ENCODE measurements at places on chromosomes 7 and 10.

GRCh38 chr10:126264102-126265018 is 123.9 kb downstream of the ADAM12 start:
- no peak for DNase-seq

GRCh38 chr10:26801831-26802230 is 58.9 kb downstream of the ABI1 start:
- DNase-seq: no peak

DNA sequence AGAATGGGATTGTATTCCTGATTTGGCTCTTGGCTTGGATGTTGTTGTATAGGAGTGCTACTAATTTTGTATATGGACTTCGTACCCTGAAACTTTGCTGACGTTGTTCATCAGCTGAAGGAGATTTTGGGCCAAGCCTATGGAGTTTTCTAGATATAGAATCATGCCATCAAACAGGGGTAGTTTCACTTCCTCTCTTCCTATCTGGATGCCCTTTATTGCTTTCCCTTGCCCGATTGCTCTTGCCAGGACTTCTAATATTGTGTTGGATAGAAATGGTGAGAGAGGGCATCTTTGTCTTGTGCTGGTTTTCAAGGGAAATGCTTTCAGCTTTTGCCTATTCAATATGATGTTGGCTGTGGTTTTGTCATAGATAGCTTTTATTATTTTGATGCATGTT is 92.3 kb downstream of the CCDC7 start:
- no peak for DNase-seq

DNA sequence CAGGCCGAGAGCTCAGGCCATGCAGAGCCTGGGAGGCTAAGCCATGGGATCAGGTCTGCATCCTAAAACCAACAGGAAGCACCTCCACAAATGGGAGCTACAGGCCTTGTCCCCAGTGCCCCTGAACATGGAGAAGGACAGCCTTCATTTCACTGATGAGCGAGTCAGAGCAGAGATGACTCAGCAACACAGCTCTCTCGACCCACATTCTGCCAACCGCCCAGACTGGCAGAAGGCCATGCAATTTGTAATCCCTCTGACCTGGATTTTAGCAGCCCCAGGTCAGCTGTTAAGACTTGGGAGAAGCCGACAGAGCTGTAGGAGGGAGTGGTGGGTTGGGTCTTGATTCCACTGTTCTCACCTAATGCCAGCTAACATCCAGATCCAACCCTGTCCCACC is 25.5 kb downstream of the VOPP1 start:
- no peak for DNase-seq

- peak; percentile 32 for DNase-seq
Observed at GRCh38 chr10:22505911-22506685, 160.8 kb downstream of the SPAG6 start.

- DNase-seq: peak; percentile 24
Observed at GRCh38 chr7:92058040-92058439, 76.2 kb downstream of the CYP51A1 start.

DNA sequence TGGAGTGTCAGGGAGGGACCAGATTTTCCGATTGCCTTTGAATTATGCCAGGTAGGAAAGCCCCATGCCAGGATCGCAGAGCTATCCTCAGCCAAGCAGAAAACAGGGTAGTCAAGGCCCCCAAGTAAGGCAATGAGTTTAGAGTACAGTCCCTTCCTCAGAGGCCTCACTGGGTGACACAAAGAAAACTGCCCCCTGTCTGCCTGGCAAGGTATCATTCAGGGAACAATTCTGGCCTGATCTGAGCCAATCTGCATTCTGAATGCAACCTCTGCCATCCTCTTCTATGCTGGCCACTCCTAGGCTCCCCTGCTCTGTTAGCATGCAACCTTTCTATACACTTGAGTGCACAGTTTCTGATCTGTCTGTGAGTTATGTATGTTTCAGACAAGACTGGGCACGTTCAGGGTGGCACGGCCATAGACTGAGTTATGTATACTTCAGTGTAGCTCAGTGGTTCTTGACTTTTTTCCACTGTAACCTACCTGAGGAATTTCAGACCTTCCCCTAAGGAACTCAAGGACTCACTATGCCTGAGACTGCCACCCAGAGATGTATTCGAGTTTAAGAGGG is 336.8 kb downstream of the PLXNA4 start:
- no peak for DNase-seq

DNA sequence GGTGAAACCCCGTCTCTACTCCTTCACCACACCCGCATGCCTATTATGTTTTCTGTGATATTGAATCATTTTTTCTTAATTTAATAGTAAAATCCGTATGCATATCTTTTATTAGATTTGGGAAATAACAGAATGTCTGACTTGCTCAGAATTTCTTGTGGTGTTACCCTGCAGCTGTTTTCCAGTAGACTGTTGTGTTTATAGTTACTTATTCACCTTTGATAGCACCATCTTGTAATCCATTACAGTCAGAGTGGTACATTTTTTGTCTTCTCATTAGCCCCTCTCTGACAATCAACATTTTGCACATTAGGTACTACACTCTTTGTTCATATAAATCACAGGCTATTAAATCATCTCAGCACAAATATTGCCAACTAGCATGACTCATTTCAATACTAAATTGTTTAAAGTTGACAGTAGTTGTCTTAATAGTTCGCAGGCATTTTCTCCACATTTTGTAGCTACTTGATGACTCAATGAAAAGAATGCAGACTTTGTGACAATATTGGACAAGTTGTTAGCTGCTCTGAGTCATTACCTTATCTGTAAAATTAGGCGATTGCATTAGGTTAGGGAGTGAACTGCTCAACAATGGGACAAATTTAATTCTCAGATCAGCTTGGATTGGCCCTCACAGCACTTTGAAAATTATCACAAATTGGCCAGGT is 17.8 kb upstream of the SLC16A12 start:
- DNase-seq: no peak

GRCh38 chr10:87580016-87580415 is 75.3 kb downstream of the MINPP1 start:
- DNase-seq: no peak

- no peak for DNase-seq
Observed at GRCh38 chr7:108245523-108246226, 115.5 kb upstream of the LAMB4 start.

GRCh38 chr7:152663931-152664330 is 12.0 kb downstream of the XRCC2 start:
- no peak for DNase-seq

- DNase-seq: peak; percentile 89
Observed at GRCh38 chr10:34010891-34011290, 676.4 kb upstream of the NRP1 start.

DNA sequence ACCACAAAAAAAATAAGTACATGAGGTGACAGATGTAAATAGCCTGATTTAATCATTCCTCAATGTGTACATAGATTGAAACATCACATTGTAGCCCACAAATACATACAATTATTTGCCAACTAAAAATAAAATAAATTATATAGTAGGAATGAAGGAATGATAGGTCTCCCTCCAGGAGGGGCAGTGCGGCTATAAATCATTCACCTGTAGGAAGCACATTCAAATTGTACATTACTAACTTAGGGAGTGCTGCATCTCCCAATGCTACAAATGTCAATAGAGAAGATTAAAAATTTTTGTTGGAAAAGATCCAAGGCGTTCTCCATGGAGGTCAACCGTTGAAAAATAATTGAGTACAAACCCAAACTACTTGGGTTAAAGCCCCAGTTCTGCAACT is 4.2 kb downstream of the KBTBD2 start:
- no peak for DNase-seq

- peak; percentile 31 for DNase-seq
Observed at GRCh38 chr7:133081119-133081598, 731 bp downstream of the CHCHD3 start.

DNA sequence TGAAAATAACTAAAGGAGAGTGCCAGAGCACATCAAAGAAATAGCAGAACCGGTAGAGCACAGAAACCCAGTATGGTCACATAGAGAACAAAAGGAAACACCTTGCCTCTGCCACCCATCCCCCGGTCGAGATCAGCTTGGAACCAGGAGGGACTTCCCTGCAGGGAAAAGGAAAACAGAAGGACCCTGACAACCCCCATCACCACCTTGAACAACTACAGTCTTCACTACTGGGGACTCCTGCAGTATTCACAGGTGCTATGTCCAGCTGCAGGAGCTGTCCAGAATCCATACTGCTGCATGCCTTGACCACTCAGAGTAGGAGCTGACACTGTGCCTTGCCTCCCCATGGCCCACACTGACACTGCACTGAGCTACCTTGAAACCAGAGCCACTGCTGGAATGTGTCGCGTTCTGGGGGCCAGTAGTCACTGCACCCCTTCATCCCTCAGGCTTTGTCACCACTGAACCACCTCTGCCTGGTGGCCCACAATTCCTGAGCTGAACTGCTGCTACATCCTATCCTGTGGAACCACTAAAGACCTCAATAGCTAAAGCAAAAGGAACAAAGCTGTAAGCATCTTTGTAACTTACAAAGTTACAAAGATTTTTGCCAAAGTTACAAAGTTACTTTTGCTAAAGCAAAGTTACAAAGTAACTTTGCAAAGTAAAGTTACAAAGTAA is 66.8 kb downstream of the TRIL start:
- no peak for DNase-seq

DNA sequence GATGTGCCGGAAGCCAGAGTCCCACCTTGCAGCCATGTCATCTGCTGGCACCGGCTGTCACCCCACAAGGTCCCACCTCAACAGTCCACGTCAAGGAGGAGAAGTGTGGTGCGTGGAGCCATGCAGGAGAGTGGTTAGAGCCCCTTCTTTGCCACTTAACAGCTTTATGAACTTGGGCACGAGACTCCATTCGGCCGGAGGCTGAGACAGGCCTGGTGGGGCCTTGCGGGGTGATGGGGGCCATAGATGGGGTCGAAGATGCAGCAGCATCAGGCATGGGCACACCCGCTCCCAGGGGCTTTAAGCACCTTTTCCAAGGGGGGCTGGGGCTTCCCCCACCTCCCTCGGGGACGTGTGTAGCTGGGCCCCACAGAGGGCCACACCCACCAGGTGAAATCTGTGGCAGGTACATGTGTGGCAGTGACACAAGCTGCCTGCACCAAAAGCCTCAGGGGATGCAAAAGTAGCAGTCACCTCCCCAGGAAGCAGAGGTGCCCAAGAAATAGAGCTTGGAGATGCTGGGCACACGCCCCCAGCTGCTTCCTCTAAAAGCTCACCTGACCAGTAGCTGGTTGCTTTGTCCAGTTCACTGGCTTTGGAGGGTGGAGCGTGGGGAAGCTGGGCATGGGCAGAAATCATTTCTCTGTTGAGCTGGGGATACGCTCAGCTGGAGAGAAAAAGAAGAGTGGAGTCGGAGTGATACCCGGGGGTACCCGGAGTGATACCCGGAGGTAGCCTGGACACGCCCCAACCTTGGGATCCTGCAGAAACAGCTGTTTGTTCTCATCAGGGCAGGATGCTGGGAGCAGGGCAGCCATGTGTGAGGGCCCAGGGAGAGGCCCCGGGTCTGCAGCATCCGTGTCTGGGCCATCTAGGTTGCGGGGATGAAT is 199.8 kb downstream of the EBF3 start:
- DNase-seq: no peak

DNA sequence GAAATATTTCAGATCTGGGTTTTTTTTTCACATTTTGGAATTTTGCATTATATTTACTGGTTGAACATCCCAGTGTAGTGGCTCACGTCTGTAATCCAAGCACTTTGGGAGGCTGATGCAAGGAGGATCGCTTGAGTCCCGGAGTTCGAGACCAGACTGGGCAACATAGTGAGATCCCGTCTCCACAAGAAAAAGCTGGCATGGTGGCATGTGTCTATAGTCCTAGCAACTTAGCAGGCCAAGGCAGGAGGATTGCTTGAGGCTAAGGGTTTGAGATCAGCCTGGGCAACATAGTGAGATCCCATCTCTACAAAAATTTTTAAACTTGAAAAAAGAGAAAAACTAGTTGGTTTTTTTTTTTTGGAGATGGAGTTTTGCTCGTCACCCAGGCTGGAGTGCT is 6.0 kb downstream of the RFC2 start:
- no peak for DNase-seq

Data from KBM-7 (cell line).